ENCODE measurements at places on chromosomes 16 and 17.

GRCh38 chr16:65123396-65124211 is 1.7 kb upstream of the CDH11 start:
- peaks cover 13% of the 10 kb centered on the region for H3K4me1 ChIP-seq
- H3K27ac ChIP-seq = no peak overlapping the region
- H3K4me3 ChIP-seq = peak overlapping the region; percentile 56
- H3K27me3 ChIP-seq = peaks cover 20% of the 10 kb centered on the region

DNA sequence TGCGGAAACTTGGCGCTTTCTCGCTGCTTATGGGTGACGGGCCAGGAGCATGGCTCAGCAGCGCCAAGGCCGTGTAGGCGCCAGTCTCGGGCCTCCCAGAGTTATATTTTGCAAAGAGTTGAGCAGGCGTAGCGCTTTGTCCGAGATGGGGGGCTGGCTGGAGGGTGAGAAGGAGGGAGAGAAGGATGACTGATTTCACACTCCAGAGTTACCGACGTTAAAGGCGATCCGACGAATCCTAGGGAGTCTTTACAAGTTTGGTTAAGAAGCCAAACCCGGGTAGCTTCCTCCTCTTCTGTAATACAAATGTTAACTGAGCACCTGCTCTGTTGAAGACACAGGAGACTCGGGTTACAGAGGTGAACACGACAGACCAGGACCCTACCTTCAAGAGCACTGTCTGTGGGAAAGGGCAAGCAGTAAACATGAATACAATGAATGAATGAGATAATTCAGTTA is 782 bp downstream of the POLR2A start:
- no peak for DNase-seq
- peak overlapping the region; percentile 59 for H3K4me3 ChIP-seq
- H3K4me1 ChIP-seq = peaks cover 23% of the 10 kb centered on the region

DNA sequence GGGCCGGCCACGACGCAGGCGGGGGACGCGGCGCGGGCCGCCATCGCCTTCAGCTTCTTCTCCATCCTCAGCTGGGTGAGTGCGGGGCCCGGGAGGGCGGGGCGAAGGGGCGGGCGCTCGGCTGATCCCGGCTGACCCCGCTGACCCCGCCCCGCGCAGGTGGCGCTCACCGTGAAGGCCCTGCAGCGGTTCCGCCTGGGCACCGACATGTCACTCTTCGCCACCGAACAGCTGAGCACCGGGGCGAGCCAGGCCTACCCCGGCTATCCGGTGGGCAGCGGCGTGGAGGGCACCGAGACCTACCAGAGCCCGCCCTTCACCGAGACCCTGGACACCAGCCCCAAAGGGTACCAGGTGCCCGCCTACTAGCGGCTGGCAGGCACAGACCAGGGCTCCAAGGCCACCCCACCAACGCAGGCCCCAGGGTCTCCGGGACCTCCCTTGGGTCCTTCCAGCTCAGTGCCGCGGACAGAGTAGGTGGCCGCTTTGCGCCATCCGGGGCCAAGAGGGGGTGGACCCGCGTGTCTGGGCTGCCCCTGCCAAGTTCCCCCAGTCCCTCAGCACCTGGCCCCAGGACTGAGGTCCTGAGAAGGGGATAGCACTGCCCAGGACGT is 3.0 kb downstream of the SYNGR3 start:
- H3K27ac ChIP-seq = no peak overlapping the region
- no peaks in the 10 kb centered on the region for H3K4me1 ChIP-seq
- H3K36me3 ChIP-seq = peaks cover 2% of the 10 kb centered on the region
- H3K27me3 ChIP-seq = peaks cover 26% of the 10 kb centered on the region
- no peak overlapping the region for H3K4me3 ChIP-seq

GRCh38 chr17:45008216-45008615 is 40.1 kb upstream of the C1QL1 start:
- H3K36me3 ChIP-seq = no peaks in the 10 kb centered on the region
- no peaks in the 10 kb centered on the region for H3K27me3 ChIP-seq
- DNase-seq = no peak
- no peak overlapping the region for H3K27ac ChIP-seq
- H3K4me1 ChIP-seq = peaks cover 16% of the 10 kb centered on the region

DNA sequence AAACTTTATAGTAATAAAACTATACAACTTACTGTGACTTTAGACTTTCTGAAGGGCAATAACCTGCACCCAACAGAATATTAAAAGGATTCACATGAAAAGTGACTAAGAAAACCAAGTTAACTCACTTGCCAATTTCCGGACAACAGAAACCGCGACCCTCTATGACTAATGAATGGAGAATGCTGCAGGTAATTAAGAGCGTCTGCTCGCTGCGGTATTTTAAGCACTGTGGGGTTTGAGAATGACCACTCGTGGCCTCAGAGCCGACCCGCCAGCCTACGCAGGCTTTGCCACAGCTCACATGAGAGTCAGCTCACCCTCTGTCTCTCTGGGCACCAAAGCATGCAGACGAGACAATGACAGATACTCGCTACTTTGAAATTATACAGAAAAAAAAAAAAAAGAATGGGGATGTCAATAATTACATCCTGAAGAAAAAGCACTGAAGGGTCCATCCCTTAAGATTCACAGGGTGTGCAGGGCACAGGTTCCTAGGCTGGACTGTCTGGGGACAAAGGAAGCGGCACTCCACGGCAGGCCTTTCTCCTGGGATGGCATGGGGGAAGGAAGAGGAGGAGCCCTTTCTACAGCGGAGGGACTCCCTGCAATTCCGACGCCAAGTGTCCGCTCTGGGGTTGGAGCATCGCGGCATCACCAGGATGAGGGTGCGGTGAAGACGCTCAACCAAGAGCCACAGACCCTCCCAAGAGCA is 35.0 kb downstream of the ZCCHC14 start:
- no peaks in the 10 kb centered on the region for H3K4me1 ChIP-seq
- H3K27me3 ChIP-seq = no peaks in the 10 kb centered on the region
- DNase-seq = peak; percentile 90
- H3K27ac ChIP-seq = no peak overlapping the region
- H3K4me3 ChIP-seq = no peak overlapping the region

GRCh38 chr17:75524269-75524969 is 1.1 kb upstream of the LLGL2 start:
- DNase-seq = no peak
- no peak overlapping the region for H3K27ac ChIP-seq
- H3K36me3 ChIP-seq = peaks cover 9% of the 10 kb centered on the region
- H3K27me3 ChIP-seq = peaks cover 15% of the 10 kb centered on the region
